ENCODE measurements at places on chromosomes 1 and 21.

DNA sequence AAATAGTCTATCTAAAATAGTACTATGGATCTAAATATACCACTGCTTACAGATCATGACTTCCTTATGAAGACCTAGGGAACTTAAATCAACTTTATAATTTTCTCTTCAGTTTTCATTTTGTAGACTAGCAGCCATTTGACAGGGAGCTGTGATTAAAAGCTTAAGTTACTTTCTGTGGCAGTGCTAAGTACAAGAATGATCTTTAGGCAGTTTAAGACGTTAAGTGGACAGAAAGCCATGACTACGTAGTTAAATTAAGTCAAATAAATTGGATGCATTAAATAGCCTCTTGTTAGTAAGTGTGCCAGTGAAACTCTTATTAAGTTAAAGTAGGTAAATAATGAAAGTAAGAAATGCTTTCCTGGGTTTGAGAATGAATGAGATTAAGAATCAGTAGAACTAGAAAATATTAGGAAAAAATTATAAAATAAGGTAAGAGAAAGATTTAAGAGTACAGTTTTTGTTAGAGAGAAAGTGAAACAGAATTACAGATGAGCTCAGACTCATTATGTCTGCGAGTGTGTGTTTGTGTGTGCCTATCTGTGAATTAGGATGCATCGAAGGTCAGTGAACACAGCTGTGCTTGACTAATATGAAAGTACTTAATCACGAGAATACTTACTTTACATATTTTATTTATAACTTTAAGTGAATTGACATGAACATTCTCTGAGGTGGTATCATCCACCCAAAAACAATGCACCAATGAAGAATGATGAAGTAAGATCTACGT, 336.9 kb downstream of the KCNT2 start:
- no peak for DNase-seq

DNA sequence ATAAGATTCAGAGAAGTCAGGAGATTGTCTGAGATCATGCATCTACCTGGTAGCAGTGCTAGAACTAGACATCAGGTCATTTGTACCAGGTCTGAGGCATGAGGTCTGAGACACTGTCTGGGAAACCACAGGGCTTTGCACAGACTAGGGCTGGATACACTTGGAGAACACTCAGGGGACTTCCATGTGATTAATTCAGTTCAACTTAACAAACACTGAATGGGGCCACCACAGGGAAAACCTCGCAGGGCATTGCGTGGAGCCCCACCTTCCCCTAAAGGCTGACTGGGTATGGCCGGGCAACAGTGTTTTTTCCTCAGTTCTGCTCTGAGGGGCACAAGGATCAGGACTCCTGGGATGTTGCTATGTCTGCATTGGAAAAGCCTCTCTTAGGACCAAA, 86.5 kb upstream of the WARS2 start:
- no peak for DNase-seq

GRCh38 chr1:110490791-110491451, 28.1 kb downstream of the KCNA10 start:
- no peak for DNase-seq

DNA sequence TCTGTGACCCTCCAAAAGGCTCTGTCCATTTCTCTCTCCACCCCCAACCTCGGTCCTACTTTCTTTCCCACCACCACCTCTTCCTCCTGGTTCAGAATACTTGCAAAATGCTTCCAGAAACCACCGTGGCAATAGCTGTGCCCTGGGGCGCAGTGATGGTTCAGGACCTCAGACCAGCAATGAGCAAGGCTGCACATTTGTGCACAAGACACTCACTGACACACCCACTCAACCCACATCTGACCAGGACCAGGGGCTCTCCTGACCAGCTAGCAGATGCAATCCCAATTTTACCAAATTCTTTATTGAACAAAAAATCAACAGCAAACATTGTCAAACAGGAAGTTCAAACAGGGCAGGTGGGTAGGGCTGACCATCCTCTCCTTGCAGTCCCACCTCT, 25.7 kb downstream of the SPOCD1 start:
- no peak for DNase-seq

DNA sequence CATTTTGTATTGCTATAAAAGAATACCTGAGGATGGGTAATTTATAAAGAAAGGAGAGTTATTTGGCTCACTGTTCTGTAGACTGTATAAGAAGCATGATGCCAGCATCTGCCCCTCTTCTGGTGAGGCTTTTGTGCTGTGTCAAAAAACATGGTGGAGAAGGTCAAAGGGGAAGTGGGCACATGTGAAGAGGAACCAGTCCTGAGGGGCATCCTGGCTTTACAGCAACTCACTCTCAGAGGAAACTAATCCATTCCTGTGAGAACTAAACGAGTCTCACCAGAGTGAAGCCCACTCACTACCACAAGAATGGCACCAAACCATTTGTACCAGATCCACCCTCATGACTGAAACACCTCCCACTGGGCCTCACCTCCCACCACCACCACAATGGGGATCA, 18.8 kb upstream of the SELP start:
- DNase-seq: no peak

- DNase-seq: no peak
Observed at GRCh38 chr1:36657826-36658225, 175.1 kb upstream of the CSF3R start.

- DNase-seq: no peak
Observed at GRCh38 chr21:40685141-40685540, 161.8 kb downstream of the DSCAM start.

DNA sequence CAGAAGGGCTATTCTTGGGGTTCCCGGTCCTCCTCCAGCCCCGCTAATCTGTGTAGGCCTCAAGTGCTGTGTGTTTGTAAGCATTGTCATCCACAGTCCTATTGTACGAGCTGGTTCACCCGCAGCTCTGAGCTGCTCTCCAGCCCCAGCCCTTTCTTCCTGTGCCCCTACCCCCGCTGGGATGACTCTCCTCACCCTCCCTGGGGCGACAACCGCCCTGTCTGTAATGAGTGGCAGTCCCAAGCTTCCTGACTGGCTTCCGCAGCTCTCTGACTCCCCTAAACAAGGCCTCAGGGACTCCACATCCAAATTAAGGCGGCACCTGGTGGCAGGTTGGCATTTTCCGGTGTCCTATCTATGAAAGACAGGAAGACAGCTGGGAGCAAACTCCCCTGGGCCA, 45.8 kb downstream of the TFF3 start:
- DNase-seq: no peak

- no peak for DNase-seq
Observed at GRCh38 chr1:208841436-208841835, 597.3 kb upstream of the PLXNA2 start.

DNA sequence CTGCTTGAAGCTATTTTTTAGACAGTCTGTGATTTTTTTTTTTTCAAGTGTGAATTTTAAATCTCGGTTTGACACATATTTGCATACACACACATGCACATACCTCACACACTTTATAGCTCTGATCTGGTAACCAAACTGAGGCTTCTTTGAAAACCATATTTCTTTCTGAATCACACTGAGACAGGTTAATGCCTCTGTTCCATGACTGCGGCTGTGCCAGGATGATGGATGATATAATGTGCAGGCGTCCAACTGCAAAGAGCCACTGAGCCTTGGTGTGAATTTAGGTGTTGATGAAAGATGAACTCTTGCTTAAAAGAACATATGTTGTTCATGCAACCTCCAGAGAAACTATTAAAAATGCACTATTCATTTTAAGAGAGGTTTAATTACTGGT, 504.0 kb upstream of the OLFM3 start:
- DNase-seq: no peak
